DND-41 (cell line): ENCODE measurements at places on chromosomes 12 and 14.

GRCh38 chr12:80902711-80903110 lies 35.0 kb downstream of the LIN7A start:
- DNase-seq, result no peak

DNA sequence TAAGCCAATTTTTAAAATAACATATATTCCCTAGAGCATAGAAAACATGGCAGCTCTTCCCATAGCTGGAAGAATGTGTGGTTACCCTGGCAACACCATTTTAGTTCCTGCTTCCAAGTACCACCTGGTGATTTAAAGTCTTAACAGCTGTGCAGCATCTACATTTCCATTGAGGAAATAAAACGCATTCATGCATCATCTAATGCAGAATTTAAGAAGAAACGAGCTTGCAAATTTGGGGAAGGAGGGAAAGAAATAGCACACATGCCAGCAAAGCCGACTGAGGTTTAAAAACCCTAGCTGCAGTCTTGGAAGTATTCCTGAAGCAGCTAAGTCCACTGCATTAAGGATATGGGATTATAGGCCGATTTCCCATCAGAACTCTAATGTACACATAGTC lies 22.8 kb upstream of the SLC38A2 start:
- no peak for DNase-seq

DNA sequence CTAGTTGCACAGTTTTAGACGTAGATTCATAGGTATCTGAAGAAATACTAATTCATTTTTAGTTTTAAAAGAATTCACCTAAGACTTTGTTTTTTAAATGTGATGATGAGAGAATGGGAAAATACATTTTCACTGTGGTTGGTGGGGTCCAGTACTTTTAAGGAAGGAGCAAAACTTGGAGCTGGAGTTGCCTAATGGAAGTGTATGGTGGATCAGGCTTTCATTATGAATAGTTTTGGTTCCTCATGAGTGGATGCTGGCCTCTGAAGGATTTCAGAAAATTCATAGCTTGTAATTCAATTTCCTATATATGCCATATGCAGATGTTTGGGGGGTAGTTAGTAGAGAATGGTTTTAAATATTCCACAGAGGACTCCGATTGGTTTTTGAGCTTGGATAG lies 27.1 kb downstream of the STK38L start:
- DNase-seq, result no peak

DNA sequence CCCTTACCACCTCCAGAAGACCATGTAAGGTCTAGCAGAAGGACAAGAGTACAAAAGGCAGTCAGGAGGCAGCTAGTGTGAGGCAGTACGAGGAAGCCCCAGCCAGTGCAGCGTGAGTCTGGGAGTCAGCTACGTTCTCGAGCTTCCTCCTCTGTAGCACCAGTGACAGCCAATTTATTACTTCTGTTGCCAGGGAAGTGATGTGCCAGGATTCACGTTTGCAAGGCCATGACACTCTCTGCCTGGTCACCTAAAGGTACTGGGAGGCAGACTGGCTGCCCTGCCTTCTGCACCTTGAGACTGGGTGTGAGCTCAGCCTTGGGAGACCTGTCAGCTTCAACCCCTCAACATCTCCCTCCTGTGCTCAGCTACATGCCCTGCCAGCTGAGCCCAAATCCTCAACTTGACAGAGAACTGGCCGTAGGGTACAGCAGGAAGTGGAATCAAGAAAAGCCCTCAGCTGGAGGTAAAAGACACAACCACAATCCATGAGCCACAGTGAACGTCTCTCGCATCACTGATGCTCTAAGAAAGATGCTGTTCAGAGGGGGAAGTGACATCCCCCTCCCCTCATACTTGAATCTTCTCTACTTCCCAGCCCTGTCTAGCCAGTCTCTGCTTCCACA lies 182.5 kb upstream of the RGS6 start:
- DNase-seq, result peak; percentile 48

GRCh38 chr12:101783838-101784237 lies 44.6 kb upstream of the SYCP3 start:
- DNase-seq, result no peak

GRCh38 chr12:76142305-76142704 lies 57.8 kb upstream of the NAP1L1 start:
- no peak for DNase-seq

DNA sequence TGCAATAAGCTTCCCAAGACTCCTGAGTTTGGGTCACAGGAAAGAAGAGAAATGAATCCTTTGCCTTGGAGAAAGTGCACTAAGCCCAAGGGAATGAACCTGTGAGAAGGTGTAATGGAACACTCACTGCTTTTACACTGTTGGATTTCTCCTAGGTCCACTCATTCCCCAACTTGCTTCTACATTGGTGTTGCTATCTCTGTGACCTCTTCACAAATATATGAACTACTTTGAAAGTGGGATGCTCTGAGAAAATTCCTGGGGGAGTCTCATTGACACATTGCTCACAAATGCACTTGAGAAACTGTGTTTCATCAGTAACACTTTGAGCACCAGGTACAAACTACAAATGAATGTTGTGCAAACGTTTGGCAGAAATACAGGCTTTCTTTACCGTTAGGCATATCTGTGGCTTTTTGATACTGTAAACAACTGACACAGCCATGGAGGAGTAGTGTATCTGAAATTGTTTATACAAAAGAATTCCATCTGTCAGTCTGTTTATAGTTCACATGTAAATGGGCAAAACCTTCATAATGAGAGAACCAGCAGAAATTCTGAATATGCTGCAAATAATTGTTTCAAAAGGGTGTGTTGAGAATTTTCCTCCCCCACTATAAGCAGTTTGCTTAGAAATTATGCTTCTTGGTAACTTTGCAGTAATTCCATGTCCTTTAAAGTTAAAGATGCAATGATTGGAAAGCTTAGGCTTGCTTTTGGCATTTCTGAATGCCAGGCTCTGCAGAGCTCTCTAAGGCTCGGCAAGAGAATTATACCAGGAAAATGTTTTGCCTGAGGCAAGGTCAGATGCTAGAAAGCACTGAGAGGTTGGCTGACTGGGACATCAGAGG lies 348.5 kb upstream of the DDHD1 start:
- DNase-seq, result no peak

- DNase-seq, result no peak
These were observed 61.7 kb upstream of the NUDT4 start for GRCh38 chr12:93315907-93316622.

- DNase-seq, result no peak
These were observed 632.1 kb downstream of the SLC16A7 start for GRCh38 chr12:60227916-60228315.

DNA sequence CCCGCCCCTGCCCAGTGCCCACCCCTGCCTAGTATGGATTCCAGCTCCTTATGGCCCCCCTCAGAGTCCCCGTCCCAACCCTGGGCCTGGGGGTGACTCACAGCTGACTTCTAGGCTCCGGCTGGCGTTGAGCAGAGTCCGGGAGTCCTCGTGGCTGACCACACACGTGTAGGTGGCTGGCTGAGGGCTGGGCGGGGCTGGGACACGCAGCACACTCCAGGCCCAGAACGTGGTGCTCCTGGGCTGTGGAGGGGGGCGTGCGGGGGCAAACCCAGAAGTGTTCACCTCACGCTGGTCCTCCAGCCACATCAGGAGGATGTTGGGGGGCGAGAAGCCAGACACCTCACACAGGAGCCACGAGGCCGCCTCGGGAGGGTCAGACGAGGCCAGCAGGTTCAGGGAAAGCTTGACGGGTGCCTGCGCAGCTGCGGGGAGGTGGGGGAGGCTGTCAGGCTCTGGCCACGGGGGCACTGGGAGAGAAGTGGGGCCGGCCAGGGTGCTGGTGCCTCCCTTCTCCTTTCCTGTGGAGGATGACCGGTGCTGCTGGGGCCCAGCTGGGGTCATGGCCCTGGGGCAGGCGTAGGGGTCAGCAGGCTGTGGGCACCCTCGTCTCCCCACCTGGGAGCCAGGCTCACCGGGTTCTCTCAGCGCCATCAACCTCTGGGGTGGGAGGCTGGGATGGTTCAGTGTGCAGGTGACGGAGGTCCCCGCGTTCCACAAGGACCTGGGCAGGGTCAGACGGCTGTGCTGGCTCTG lies 314.1 kb downstream of the TMEM121 start:
- no peak for DNase-seq

DNA sequence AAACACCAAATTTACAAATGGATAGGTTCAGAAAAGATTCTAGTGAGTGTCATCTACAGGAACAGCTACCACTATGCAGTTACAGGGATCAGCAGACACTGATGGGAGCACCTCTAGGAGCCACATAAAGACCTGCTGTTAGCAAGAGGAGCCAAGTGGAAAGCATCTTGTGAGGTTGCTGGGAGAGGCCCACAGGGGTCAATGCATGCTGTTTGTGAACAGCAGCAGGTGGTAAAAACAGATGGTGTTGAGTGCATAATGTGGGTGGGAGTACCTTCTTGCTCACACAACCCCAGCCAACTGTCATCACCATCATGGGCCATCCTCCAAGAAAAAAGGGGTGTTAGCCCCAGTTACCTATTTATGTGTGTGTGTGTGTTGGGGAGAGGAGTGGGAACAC lies 215.2 kb upstream of the SSTR1 start:
- DNase-seq, result no peak

- no peak for DNase-seq
These were observed 60.6 kb downstream of the MYRFL start for GRCh38 chr12:69885658-69886057.

- DNase-seq, result no peak
These were observed 19.7 kb downstream of the VDR start for GRCh38 chr12:47885012-47885501.

GRCh38 chr12:28827861-28828260 lies 321.2 kb upstream of the FAR2 start:
- no peak for DNase-seq

- DNase-seq, result no peak
These were observed 7.3 kb downstream of the KRT79 start for GRCh38 chr12:52826611-52827498.

- DNase-seq, result no peak
These were observed 12.1 kb downstream of the ZBTB39 start for GRCh38 chr12:56994231-56994746.

GRCh38 chr12:83027021-83027723 lies 340.5 kb downstream of the TMTC2 start:
- DNase-seq, result no peak

GRCh38 chr12:91579516-91580263 lies 397.1 kb upstream of the DCN start:
- no peak for DNase-seq

DNA sequence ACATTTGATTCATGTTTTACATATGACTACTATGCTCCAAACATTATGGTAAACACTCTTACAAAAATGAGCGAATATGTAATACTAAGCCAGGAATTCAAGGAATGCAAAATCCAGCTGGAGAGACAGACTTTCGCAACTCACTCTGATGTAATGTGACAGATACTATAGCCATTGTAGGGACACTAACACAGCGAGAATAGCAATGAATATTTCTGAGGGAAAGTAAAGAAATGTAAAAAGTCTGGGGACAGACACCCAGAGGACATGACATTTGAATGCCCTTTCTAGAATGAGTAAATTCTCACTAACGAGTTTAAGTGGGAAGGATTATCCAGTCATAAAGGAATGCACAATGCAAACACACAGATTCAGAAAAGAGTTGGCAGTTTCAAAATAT lies 121.9 kb downstream of the PIK3C2G start:
- DNase-seq, result no peak
